ENCODE measurements at places on chromosomes 13 and 19.

GRCh38 chr19:5628461-5628860 is 5.6 kb downstream of the SAFB start:
- no peak for DNase-seq

- no peak for DNase-seq
Observed at GRCh38 chr13:52847682-52848432, 583 bp downstream of the PCDH8 start.

DNA sequence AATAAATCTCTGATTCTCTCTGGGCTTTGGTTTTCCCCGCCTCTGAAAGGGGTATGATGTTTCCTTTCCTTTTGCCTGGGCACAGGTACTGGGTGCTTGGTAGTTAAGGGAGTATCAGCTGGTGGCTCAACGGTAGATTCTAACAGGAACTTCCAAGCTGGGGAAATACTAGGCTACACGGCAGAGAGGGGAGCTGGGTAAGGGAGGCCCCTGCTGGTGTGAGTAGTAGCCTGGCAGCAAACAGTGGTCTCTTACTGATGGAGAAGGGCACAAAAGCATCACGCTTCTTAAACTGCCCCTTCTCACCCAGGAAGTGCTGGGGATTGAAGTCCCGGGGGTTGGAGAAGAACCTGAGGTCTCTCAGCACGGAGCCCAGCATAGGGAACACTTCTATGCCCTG is 26.9 kb upstream of the CYP2A7 start:
- DNase-seq, result no peak

DNA sequence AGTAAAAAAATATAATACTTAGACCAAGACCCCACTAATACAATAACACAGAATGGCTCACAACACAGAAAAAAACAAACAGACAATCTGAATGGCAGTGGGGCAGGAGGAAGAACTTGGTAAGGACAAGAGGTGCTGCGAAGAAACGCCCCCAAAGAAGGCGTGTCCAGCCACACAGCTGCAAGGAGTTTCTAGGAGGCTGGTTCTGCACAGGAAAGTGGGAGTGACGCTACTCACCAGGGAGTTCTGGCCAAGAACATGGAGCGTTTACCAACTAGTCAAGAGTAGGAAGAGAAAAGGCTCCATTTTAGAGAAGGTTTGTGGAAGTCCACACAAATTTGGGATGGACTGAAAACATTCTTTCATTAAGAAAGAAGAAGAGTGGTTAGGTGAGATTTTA is 95.3 kb upstream of the SLC15A1 start:
- DNase-seq, result no peak

GRCh38 chr13:41740479-41740878 is 220.4 kb downstream of the VWA8 start:
- no peak for DNase-seq

All from NCI-H1694 (cell line).